ENCODE measurements at places on chromosomes 12 and 14. TPM values are rescaled to one million over a fixed set of nuclear protein-coding genes. Genes with fewer than 3 reads are reported as not detected.
A peak's percentile ranks its signal among the peaks of the same experiment; 100 is the strongest.

DNA sequence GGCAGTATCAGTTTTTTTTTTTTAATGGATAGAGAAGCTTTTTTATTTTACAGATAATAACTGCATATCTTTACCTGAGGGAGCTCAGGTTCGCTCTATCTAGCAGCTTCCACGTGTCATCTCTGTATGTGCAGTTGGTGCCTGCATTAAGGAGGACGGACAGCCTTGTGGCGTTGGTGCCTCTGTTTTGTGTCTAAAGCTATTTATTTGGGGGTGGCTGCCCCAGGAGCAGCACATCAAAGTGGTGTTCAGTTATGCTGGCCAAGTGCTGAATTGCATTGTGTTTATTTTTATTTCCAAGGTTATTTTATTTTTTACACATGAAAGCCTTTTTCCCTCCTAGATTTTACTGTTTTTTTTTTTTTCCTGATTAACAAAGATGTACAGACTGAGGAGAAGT, 59.7 kb downstream of the RASSF3 start:
- H3K4me1 ChIP-seq: peaks cover 89% of the 10 kb centered on the region
- no peaks in the 10 kb centered on the region for H3K27me3 ChIP-seq
- H3K4me3 ChIP-seq: no peak overlapping the region

DNA sequence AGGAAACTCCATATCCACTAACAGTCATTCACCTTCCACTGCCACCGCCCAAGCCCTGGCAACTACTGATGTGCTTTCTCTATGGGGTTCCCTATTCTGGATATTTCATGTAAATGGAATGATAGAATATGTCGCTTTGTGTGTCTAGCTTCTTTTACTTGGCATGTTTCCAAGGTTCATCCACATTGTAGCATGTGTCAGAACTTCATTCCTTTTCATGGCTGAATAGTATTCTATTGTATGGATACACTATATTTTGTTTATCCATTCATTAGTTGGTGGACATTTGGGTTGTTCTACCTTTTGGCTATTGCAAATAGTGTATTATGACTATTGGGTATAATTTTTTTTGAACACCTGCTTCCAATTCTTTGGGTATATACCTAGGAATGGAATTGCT, 8.6 kb downstream of the POU6F1 start:
- no peaks in the 10 kb centered on the region for H3K4me1 ChIP-seq
- H3K27ac ChIP-seq: no peak overlapping the region

- no peak overlapping the region for H3K4me3 ChIP-seq
- no peak for DNase-seq
- no peaks in the 10 kb centered on the region for H3K27me3 ChIP-seq
- no peaks in the 10 kb centered on the region for H3K4me1 ChIP-seq
- no peaks in the 10 kb centered on the region for H3K36me3 ChIP-seq
Observed at GRCh38 chr12:38926501-38926900, 21.1 kb upstream of the CPNE8 start.

GRCh38 chr12:65293735-65294134, 15.3 kb downstream of the MSRB3 start:
- no peak overlapping the region for H3K27ac ChIP-seq
- no peak overlapping the region for H3K4me3 ChIP-seq
- no peak for DNase-seq

GRCh38 chr12:49777800-49778748, 36.7 kb downstream of the TMBIM6 start:
- no peaks in the 10 kb centered on the region for H3K36me3 ChIP-seq
- no peak overlapping the region for H3K4me3 ChIP-seq
- DNase-seq: no peak

DNA sequence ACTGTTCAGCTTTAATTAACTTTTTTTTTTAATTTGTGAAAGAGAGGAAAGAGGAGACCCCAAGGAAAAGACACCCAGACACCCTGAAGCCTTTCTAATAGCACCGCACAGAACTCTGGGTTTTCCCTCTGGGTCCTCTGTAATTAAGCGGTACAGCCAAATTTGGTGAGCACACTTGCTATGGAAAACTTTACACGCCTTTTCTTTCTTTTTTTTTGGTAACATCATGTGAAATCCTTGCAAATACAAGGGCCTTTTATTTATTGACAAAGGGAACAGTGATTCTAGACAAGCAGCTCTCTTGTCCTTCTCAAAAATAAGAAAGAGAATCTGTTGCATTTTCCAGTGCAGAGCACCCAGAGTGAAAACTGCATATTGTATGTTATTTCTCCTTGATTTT, 44.4 kb upstream of the CPM start:
- no peak overlapping the region for H3K27ac ChIP-seq
- H3K4me1 ChIP-seq: no peaks in the 10 kb centered on the region
- no peaks in the 10 kb centered on the region for H3K36me3 ChIP-seq
- H3K4me3 ChIP-seq: no peak overlapping the region
- no peaks in the 10 kb centered on the region for H3K27me3 ChIP-seq
- DNase-seq: no peak

DNA sequence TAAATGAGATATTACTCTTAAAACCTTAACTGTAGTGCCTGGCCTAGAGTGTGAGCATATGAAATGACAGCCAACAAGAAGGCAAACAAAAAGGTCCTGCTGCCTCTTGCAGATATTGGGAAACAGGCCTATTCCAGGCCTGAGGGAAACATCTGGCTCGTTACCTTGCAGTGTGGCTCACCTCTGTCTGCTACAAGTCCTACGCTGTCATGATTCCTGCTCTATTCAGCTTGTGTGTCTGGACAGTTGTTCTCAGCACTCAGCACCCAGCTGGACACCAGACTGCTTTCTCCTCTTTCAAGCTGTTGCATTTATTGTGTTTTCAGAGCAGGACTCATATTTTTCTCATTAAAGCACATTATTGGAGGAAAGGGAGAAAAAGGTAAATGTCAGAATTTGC, 113.5 kb downstream of the TMTC2 start:
- 0 out of 2 replicates have a peak, but pooled peaks cover 5% of the 10 kb centered on the region for H3K4me1 ChIP-seq
- H3K27ac ChIP-seq: no peak overlapping the region
- H3K4me3 ChIP-seq: no peak overlapping the region
- DNase-seq: no peak

- no peaks in the 10 kb centered on the region for H3K36me3 ChIP-seq
- H3K27me3 ChIP-seq: no peaks in the 10 kb centered on the region
- H3K27ac ChIP-seq: no peak overlapping the region
- peaks cover 33% of the 10 kb centered on the region for H3K4me1 ChIP-seq
Observed at GRCh38 chr12:32906399-32907165, 10.0 kb upstream of the PKP2 start.

- H3K27ac ChIP-seq: peak within 1 kb of the TSS; percentile 94
- H3K36me3 ChIP-seq: peaks cover 4% of the 10 kb centered on the region
- peaks cover 54% of the 10 kb centered on the region for H3K4me1 ChIP-seq
- no peaks in the 10 kb centered on the region for H3K27me3 ChIP-seq
Observed at GRCh38 chr12:111598637-111599452, at the start of gene ATXN2. ATXN2 (minus strand) TSS chr12:111599315; CDS start chr12:111599034, 281 bp downstream.

Gene CD4
- total RNA-seq: 3.2 TPM

Gene OR6C6
- total RNA-seq: not detected
